ENCODE measurements at places on chromosomes 13 and 19.

DNA sequence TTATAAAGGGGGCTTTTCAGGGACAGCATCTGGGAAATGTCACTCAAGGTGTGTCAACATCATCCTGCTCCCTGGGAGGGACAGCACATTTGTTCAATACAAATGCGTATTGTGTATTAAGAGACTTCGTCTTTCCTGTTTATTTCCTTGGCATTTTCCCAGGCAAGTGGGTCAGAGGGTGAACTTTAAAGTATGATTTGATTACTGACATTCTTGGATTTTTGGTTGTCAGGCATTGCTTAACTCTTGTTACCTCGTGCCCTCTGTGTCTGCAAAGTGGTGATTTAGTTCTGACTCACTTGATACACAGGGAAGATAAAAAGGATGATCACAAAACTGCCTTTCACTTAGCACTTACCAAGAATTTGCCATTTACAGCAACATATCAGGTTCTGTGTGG is 292.7 kb downstream of the SUCLA2 start:
- H3K27ac ChIP-seq, result no peak overlapping the region
- H3K4me3 ChIP-seq, result no peak overlapping the region
- H3K27me3 ChIP-seq, result peaks cover 4% of the 10 kb centered on the region
- no peak for DNase-seq

DNA sequence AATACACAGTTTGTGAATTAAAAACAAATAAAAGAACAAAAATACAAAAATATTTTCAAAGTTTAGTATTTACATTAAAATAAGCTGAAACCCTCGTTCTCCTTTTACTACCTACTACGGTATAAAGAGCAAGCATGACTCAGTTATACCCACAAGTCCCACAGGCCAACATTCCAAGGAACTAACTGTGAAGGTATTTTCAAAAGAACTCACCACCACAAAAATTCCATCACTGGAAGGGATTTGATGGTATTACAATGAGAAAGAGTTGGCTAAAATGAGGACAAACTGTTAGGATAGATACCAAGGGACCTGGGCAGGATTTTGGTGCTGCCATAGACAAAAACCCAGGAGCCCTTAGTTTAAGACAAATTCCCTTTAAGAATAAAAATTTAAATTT is 122.7 kb downstream of the TBC1D4 start:
- no peak for DNase-seq
- no peak overlapping the region for H3K27ac ChIP-seq
- H3K36me3 ChIP-seq, result no peaks in the 10 kb centered on the region
- H3K4me3 ChIP-seq, result no peak overlapping the region
- H3K27me3 ChIP-seq, result no peaks in the 10 kb centered on the region
- H3K4me1 ChIP-seq, result peaks cover 22% of the 10 kb centered on the region

DNA sequence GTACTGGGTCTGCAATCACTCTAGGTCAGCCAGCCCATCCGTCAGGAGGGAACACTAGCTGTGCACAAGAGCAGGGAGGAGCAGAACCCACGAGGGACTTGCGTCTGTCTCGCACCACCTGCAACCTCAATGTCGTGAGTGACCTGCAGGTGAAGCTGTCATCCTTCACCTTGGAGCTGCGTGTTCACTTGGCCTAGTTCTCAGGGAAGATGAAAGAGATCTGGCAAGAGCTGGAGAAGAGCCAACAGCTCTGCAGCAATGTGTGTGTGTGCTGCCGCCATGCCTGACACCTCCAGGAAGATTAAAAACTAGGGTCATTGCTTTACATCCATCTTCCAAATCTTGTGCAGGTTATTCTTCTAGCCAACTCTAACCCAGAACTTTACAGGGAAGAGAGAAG is 117.6 kb upstream of the MRI1 start:
- no peaks in the 10 kb centered on the region for H3K4me1 ChIP-seq
- no peak overlapping the region for H3K27ac ChIP-seq
- no peak for DNase-seq

DNA sequence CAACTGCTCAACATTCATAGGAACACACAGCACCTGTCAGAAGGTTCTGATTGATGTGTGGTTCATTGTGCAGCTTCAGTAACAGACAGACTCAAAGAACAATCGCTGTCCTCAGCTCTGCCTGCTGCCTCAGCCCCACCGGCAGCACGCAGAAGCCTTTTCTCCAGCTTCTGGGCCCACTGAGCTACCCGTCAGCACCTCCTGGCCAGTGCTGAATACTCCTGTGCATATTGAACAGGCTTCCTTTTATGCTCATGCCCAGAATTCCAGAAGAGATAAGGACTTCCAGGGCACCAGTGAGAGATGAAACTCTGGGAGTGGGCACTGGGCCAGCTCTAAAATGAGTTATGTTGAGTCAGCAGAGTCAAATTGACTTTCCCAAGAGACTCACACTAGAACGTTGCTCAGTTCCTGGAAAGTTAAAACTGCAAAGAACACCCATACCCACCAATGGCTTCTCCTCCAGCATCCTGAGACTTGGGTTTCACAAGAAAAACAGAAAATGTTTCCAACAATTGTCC is 119.3 kb downstream of the COL4A1 start:
- H3K27me3 ChIP-seq, result peaks cover 9% of the 10 kb centered on the region
- H3K36me3 ChIP-seq, result no peaks in the 10 kb centered on the region
- no peak overlapping the region for H3K4me3 ChIP-seq
- no peak overlapping the region for H3K27ac ChIP-seq

- peaks cover 80% of the 10 kb centered on the region for H3K36me3 ChIP-seq
- H3K27me3 ChIP-seq, result no peaks in the 10 kb centered on the region
- DNase-seq, result no peak
- H3K4me1 ChIP-seq, result peaks cover 15% of the 10 kb centered on the region
Observed at GRCh38 chr19:52936151-52936953, 13.1 kb upstream of the ZNF888 start.

DNA sequence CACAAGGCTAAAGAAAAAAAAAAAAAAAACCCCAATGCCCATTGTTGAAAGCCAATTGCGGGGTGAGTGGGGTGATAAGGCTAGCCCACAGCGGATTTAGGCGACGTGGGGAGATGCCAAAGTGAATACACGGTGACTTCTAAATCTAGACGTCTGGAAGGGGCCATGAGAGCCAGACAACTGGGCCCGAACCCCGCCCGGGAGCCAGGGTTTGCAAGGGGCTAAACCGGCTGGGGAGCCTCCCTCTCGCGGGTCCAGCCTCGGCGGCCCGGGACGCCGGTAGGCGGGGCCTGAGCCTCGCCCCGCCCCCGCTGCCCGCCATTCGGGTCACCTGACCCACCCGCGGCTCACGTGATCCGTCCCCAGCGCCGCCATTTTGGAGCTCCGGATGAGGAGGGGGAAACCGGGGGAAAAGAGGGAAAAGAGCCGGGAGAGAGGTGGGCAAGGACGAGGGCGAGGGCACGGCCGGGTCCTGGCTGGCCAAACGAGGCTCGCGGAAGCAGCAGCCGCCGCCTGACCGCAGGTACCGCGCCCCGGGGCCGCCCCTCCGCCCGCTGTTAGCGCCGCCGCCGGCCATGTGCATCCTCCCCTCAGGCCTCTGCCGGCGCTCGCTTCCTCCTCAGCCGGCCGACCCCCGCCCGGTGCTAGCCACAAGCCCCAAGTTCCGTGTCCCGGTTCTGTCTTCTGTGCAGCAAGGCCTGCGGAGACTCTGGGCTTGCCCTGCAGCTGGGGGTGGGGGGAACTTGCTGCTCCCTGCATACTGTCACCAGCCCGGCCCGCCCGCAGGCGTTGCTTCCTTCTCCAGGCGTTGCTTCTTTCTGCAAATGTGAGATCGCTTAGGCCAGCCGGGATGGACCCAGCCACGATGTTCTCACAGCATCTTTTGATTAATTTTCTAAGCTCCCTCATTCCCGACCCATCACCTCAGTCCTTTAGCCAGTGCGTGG is at the start of gene ZNF507:
Gene ZNF507 (plus strand): TSS at position 350 of the 947 bp plus-strand sequence. CDS start 7,221 bp downstream, outside the sequence.
- peaks cover 31% of the 10 kb centered on the region for H3K4me1 ChIP-seq
- DNase-seq, result peak; percentile 87
- peaks cover 7% of the 10 kb centered on the region for H3K27me3 ChIP-seq
- peak within 1 kb of the TSS; percentile 85 for H3K4me3 ChIP-seq
- peaks cover 19% of the 10 kb centered on the region for H3K36me3 ChIP-seq
- H3K27ac ChIP-seq, result peak within 1 kb of the TSS; percentile 89

- H3K27ac ChIP-seq, result no peak overlapping the region
- H3K36me3 ChIP-seq, result peaks cover 4% of the 10 kb centered on the region
- no peak for DNase-seq
- H3K27me3 ChIP-seq, result peaks cover 53% of the 10 kb centered on the region
- H3K4me1 ChIP-seq, result peaks cover 19% of the 10 kb centered on the region
- peak overlapping the region; percentile 46 for H3K4me3 ChIP-seq
Observed at GRCh38 chr19:13022111-13022858, 27.0 kb downstream of the NFIX start.

DNA sequence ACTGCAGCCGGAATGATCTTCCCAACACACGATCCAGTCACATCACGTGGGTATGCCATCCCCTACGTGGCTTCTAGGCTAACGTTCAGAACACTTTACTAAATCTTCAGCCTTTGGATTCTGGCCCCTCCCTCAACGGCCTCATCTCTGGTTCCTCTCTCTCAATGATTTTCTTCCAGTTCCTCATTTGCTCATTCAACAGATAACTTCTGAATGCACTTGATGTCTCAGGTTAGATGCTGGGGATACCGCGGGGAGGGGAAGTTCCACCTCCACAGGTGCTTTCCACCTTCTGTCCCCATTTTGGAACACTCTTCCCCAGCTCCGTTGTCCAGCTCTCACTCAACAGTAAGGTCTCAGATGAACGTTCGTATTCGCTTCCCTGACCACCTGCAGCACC is 66.1 kb downstream of the ATP7B start:
- peaks cover 30% of the 10 kb centered on the region for H3K4me1 ChIP-seq
- no peak overlapping the region for H3K4me3 ChIP-seq
- H3K27ac ChIP-seq, result no peak overlapping the region
- H3K27me3 ChIP-seq, result peaks cover 4% of the 10 kb centered on the region

GRCh38 chr13:78604782-78605611 is 1.6 kb upstream of the POU4F1 start:
- no peaks in the 10 kb centered on the region for H3K36me3 ChIP-seq
- H3K27ac ChIP-seq, result no peak overlapping the region
- no peak overlapping the region for H3K4me3 ChIP-seq
- peaks cover 41% of the 10 kb centered on the region for H3K4me1 ChIP-seq
- DNase-seq, result no peak

GRCh38 chr13:108895220-108895704 is 265.9 kb downstream of the MYO16 start:
- peaks cover 8% of the 10 kb centered on the region for H3K4me1 ChIP-seq
- peaks cover 22% of the 10 kb centered on the region for H3K27me3 ChIP-seq
- no peak for DNase-seq
- no peaks in the 10 kb centered on the region for H3K36me3 ChIP-seq

DNA sequence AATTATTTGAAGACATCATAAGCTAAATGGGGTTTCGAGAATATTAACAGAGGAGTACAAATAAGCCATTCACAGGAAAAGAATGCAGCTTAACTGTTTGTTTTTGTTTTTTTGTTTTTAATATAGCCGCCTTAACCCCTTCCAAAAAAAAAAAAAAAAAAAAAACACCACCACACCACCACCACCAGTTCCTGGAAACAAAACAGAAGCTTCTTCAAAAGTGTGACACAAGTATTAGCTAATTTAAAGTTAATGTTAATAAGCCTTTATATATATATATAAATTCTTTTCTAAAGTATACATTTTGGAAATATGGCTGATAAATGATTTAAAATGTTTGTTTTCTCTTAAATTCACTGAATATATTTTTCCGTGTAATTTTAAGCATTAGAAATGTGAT is 1.4 kb downstream of the RAP2A start:
- H3K4me3 ChIP-seq, result peak overlapping the region; percentile 95
- peaks cover 28% of the 10 kb centered on the region for H3K4me1 ChIP-seq
- peaks cover 8% of the 10 kb centered on the region for H3K36me3 ChIP-seq
- DNase-seq, result no peak
- H3K27me3 ChIP-seq, result no peaks in the 10 kb centered on the region
- H3K27ac ChIP-seq, result peak overlapping the region; percentile 81

- peaks cover 6% of the 10 kb centered on the region for H3K4me1 ChIP-seq
- DNase-seq, result no peak
- H3K36me3 ChIP-seq, result peaks cover 14% of the 10 kb centered on the region
- no peak overlapping the region for H3K4me3 ChIP-seq
- no peak overlapping the region for H3K27ac ChIP-seq
Observed at GRCh38 chr19:1823539-1824251, 11.6 kb upstream of the ATP8B3 start.

DNA sequence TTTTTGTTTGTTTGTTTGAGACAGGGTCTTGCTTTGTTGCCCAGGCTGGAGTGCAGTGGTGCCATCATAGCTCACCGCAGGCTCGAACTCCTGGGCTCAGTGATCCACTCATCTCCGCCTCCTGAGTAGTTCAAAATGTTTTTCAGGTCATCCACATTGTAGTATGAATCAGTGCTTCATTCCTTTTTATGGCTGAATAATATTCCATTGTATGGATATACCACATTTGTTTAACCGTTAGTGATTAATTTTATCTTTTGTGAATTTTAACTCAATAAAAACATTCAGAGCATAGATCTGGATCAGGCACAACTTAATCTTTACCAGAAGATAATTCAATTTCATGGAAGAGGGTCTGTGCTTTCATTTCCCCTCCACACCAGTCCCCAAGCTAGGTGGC is 47.7 kb downstream of the VAV1 start:
- H3K36me3 ChIP-seq, result peaks cover 63% of the 10 kb centered on the region
- peaks cover 13% of the 10 kb centered on the region for H3K4me1 ChIP-seq
- H3K27ac ChIP-seq, result no peak overlapping the region
- no peak overlapping the region for H3K4me3 ChIP-seq

DNA sequence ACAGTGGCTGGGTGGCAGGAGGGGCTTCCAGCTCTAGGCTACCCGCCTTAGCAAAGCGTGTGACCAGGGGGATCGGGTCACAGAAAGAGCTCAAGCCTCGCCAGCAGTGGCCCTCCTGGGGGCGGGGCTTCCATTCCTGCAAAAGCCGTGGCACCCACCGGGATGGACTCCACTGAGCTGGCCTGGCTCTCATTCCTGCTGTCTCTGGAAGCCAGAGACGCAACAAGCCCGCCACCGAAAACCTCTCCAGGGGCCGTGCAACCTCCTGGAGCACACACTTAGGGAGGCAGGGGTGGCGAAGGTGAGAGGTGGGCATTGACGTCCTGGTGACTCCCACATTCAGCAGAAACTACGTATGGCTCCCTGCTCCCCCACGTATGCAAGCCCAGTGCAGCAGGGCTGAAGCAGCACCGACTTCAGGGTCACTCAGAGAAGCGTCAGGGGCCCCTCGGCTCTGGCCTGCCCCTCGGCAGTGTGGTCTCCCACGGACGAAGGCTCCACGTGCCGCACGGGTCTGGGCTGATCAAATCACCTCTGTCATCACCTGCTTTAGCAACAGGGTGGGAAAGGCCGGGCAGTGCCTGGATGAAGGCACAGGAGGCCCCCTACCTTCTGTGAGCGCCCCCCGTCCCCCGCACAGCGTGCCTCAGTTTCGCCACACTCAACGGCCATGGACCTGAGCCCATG is 3.1 kb downstream of the C19orf25 start:
- H3K36me3 ChIP-seq, result peaks cover 9% of the 10 kb centered on the region
- no peak overlapping the region for H3K27ac ChIP-seq
- DNase-seq, result no peak

- no peak for DNase-seq
- peaks cover 14% of the 10 kb centered on the region for H3K36me3 ChIP-seq
- peak overlapping the region; percentile 31 for H3K27ac ChIP-seq
Observed at GRCh38 chr19:10780368-10780767, 55.6 kb downstream of the TMED1 start.
